RPMI7951 (cell line): ENCODE measurements at places on chromosomes 6 and 20. TPM values are rescaled to one million over a fixed set of nuclear protein-coding genes. Genes with fewer than 3 reads are reported as not detected.

The ARFGEF3 gene
- 0.20 and 0.24 TPM in 2 replicates for total RNA-seq

The TPMT gene
- total RNA-seq, result 26.8 and 27.6 TPM in 2 replicates

GRCh38 chr6:39945626-39946025 lies 11.4 kb upstream of the MOCS1 start:
- no peak for DNase-seq

GRCh38 chr6:124298730-124299129 lies 495.1 kb downstream of the NKAIN2 start:
- DNase-seq, result no peak

DNA sequence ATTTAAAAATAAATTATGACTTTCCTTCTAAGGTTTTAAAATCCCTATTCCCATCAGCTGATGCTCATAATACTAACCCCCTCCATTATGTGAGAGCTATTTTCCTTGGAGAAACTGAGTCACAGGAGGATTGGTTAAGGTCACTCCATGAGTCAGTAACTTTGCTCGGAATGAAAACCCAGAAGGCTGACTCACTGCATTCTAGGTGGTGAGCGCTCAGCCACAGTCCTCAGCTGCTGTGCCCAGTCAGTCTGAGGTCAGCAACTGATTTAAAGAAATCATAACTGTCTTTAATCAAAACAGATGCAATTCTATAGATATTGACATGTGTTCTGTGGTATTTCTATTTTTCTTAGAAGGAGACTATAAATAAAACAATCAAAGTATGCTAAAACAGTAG lies 359.2 kb downstream of the GJA1 start:
- peak; percentile 93 for DNase-seq

DNA sequence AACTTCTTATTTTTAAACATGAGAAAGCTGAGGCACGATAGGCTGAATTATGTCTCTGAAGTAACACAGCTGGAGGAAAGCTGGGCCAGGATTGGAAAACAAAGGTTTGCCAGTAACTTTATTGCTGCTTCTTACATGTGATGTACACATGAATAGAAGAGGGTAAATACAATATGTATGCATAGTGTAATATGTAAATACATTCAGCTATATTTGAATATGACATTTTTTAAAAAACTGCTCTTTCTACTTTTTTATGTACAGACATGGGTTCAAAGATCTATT lies 90.2 kb downstream of the ADTRP start:
- no peak for DNase-seq

GRCh38 chr6:27375613-27376079 lies 12.9 kb upstream of the ZNF391 start:
- DNase-seq, result peak; percentile 42

GRCh38 chr6:83976871-83977270 lies 56.7 kb upstream of the MRAP2 start:
- DNase-seq, result no peak

DNA sequence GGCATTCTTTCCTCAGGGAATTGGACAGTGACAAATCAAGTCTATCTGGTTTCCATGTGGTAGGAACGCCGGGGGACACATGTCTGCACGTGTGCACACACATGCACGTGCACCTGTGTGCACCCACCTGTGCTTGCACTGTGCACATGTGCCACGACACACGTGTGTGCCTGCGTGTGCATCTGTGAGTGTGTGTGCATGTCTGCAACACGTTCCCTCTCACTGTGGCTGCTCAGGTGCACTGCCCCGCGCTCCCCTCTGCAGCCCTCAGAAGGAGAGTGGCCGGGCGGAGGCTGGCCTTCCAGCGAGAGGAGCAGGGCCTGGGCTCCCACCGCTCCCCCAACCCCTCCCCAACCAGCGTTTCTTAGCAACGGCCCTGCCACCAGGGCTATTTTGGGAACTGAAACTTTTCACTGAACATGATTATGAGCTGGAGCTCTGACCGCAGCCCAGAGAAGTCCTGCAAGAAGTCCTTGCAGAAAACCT lies 147.8 kb downstream of the PHACTR3 start:
- peak; percentile 41 for DNase-seq

GRCh38 chr20:61117725-61118124 lies 134.3 kb upstream of the CDH4 start:
- peak; percentile 67 for DNase-seq

DNA sequence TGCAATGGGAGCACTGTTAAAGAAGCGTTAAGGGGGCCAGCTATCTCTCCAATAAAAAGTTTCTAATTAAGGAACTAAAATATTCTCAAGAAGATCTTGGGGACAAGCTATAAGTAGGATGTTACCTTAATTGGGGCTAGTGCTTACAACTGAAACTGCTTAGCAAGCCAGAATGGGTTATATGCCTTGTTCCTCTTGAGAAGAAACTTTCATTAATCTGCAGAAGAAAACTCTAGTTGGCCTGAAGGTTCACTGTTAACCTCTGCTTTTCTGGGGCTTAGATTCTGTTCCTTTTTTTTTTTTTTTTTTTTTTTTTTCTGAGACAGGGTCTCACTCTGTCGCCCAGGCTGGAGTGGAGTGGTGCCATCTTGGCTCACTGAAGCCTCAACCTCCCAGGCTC lies 82.2 kb downstream of the BACH2 start:
- no peak for DNase-seq

DNA sequence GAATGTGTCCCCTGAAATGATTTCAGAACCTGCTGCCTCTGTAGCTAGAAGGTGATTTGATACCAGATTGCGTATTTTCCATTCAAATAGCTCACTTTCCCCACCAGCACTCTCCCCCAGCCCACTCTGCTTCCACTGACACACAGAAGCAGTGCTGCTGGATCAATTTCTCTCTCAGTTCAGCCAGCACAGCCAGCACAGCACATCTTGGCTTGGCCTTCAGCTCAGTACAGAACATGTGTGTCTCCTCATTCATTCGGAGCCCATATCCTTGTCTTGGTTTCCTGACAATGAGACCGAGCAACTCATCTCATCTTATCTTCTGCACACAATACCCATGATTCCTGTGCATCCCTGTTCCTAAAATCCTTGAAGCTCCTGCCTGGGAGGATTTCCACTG lies 33.8 kb upstream of the CD83 start:
- DNase-seq, result no peak
